ENCODE measurements at places on chromosomes 1 and 21. TPM values are rescaled to one million over a fixed set of nuclear protein-coding genes. Genes with fewer than 3 reads are reported as not detected.

The SERBP1 gene
- 220 TPM for polyA plus RNA-seq

The SLC22A15 gene
- polyA plus RNA-seq = 2.1 TPM

The ANGPTL7 gene
- not detected for polyA plus RNA-seq

The S100A7 gene
- not detected for polyA plus RNA-seq

The PERM1 gene
- polyA plus RNA-seq = not detected

The CATSPER4 gene
- polyA plus RNA-seq = 0.83 TPM

The UTS2 gene
- not detected for polyA plus RNA-seq

The PTPRC gene
- 0.05 TPM for polyA plus RNA-seq

The SLAMF7 gene
- not detected for polyA plus RNA-seq

The BNIPL gene
- 3.3 TPM for polyA plus RNA-seq

The COL6A1 gene
- 212 TPM for polyA plus RNA-seq

All from H1 (cell line).